Activated T-cell treated with anti-CD3 and anti-CD28 coated beads, Interleukin-2, amount 50 U/mL, for 4 hours (primary cell): ENCODE measurements at places on chromosomes 3 and 15. TPM values are rescaled to one million over a fixed set of nuclear protein-coding genes. Genes with fewer than 3 reads are reported as not detected.

DNA sequence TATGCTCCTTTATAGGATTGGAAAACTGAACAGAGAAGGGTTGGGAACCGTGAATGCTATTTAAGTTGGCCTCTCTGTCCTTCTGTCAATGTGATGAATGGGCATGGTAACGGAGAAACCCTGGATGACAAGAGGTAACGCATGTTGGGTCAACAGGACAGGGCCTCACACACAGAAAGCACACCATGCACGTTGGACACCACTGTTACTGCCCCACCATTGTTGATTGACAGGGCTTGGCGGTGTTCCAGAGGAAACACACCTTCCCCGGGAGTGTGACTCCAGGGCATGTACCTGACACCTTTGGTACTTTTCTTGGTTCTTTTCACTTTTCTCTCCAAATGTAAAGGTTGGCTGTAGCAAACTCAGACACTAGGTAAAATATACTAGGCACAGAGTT, 548.5 kb downstream of the OCA2 start:
- no peak for DNase-seq

GRCh38 chr15:28128031-28128430, 28.9 kb upstream of the OCA2 start:
- DNase-seq = no peak

DNA sequence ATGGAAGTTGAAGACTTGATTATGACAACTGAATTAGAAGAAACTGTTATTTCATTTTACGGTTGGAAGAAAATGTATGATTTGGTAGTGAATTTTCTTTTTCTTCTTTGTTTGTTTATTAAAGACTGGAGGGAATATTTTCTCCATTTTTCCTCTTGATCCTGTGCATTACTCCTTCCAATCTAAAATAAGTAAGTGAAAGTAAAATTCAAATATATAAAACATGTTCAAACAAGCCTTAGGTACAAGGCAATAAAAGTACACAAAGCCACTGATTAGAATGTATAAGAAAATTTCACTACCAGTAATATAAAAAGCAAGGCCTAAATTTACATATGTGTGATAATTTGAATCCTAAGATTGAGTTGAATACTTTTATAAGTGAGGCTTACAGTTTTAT, 181.2 kb upstream of the MME start:
- no peak for DNase-seq

GRCh38 chr15:60382773-60383674, 14.8 kb downstream of the ANXA2 start:
- no peak for DNase-seq

DNA sequence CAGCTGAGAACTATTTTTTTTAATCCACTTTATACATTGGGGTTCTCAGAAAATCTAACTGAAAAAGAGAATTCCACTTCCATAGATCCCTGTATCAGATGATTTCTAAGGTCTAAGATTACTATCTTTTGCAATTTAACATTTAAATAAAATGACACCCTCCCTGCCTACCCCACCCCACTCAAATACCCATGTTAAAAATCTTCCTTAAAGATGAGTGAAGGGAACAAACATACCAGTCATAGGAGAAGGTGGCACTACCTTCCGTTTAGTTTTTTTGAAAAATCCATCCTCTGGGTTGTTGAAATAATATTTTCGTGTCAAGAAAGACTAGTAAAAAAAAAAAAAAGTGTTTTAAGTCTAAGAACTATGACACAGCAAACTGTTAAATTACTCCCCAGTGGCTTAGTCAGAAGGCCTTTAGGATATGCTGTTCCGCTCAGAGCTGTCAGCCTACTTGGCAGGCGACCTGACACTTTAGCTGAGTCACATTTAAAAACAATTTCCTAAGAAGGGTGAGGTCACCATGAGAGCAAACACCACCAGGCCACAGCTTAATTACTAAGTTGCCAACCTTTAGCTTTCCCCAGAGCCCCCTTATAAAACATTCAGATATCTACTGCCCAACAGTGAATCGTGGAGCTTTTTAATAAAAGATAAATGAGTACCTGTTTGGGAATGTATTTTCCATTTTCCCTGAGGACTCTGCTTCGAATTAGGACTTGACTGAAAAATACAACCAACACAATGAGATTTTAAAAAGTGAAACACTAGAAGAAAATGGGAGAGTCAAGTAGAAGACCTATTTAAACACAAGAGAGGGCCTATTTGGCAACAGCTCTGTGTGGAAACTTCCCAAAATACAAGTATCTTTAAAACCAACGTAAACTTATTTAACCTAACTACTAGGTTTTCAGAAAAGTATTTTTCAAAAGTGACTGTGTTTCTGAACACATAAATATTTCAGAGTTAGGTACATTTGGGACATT, 9.6 kb downstream of the EMC3 start:
- DNase-seq = no peak

DNA sequence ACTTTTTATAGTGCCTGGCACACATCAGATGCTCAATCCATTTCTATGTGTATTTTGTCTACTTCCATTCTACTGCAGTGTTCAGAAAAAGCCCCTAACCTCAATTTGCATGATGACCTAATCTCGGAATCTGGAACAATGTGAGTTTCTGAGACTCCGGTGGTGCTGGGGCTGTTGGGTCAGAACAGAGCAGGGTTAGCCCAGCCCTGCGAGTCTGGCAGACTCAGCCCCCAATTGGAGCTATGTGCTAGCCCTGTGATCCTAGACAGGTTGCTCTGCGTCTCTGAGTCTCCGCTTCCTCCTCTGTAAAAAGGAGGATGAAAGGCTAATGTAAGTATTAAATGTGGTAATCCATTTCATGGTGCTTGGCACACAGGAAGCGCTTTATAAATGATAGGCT, 95.0 kb upstream of the ICE2 start:
- DNase-seq = peak; percentile 44

DNA sequence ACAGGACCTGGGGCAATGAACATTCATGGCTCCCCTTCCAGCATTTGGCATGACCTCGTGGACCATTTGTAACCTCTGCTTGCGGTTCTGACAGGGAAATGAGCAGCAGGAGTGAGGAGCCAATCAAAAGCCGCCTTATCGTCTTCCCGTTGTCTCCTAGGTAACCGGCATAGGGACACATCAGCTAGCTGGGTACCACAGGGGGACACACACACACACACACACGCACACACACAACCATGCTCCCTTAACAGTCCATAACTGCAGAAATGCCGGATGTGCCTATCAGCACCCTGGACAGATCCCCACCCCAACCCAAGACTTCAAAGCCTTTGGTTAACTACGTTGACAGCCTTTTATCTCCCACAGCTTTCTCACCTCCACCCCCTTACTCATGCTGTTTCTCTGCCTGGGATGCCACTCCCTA, 53.4 kb upstream of the CCDC174 start:
- no peak for DNase-seq

- no peak for DNase-seq
These were observed 29.1 kb downstream of the MKRN2 start for GRCh38 chr3:12585970-12586369.

DNA sequence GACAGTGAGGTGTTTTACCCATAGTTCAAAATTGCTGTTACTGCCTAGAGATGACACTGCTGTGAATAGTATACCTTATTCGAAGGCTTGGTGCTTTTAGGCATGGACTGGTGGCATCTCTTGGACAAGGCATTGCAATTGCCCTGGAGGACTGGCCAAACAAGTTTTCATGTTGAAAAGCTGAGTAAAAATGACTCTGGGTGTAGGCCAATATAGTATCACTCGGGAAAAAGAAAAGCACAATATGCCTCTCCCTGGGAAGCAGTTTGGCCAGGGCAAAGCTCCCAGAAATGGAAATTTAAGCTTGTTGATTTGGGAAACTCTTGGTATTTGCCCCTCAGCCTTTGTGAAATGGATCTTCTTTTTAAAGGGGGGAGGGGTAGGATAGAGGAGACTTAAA, 54.8 kb downstream of the ZNF609 start:
- no peak for DNase-seq

DNA sequence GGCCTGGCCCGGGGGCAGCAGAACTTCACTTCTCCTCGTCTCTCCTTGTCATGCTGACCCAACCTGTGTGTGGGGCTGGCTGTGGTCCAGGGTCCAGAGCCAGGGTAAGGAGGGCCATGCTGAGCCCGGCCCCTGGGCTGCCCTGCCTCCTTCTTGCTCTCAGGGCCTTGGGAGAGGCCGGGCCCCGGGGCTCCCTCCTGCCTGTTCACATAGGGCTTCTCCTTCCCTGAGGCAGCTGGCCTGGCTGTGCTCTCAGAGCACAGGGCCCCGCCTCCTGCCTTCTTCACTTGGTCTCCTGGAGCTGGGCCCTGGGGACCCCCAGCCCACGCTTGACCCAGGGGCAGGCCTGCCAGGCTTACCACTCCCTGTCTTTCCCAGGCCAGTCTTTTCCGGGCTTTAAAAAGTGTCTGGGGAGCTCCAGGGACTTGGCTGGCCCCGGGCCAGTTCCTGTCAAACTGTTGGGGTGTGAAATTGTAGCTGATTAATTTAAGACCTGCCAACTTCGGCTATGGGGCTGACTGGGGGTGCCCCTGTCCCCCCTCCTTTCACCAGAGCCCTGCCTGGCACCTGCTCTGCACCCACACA, 11.8 kb downstream of the PLXNA1 start:
- DNase-seq = no peak

DNA sequence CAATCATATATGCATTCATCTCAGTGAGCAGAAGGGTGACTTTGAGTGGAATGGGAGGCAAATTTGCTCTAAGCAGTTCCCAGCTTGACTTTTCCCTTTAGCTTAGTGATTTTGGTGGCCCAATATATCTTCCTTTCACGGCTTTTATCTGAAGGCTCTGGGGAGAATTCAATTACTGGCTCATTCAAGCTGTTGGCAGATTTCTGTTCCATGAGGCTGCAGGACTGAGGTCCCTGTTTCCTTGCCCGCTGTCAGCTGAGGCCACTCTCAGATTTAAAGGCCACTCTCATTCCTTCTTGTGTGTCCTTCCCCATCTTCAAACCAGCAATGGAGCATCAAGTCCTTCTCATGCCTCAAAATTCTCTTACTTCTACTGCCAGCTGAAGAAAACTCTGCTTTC, 170.4 kb upstream of the ATP10A start:
- DNase-seq = no peak

DNA sequence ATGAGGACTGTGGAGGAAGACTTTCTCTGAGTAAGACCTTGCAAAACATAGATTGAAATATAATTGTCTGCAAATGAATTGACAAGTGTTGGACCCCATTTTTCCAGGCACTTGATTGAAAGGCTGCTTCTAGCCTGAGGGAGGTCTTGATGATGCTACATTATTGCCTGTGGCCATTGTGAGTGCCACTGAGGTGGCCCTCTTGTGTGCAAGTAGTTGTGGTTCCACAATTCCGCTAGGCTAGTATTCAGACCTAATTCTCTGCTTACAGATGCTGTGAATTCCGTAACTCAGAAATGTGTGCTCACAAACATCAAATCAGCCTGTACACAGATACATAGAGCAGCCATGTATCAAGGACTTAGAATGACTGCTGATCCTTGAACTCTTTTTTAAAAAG, 34.7 kb downstream of the FNDC3B start:
- DNase-seq = no peak

DNA sequence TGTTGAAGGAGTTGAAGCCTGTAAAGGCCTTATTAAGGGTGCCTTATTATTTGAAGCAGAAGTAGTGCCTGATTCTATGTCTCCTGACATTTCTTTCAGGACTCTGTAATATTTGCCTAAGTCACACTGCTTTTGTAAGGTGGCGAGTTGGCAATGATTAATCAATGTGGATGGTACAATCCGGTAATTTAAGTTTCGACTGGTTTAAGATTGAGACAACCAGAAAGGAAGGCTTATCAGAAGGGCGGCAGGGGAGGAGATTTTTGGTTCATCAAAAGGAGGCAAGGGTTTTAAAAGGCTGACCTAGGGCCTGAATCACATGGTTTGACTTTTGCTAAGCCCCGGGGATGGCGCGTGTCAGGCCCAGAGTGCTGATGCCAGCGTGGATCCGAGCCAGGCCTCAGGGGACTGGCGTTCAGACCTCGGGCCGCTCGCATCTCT, 830 bp upstream of the RNF13 start:
- no peak for DNase-seq

GRCh38 chr3:23319366-23320312, 116.5 kb downstream of the UBE2E2 start:
- no peak for DNase-seq

DNA sequence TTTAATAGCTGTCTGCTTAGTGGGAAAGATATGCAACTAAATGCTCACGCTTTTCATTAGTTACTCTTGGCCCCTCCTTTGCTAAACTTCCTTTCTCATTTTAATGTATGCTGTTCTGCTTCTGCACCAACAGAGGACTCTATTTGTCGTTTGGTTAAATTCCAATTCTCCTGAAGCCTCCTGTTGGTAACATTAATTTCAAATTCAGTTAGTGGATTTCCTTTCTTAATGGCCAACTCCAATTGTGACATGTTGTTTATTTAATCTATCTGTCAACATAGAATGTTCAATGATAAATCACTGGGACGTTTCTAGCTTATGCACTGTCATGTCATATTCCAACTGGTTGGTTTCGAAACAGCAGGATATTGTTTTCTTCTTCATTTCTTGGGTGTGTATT, 467.4 kb upstream of the BCHE start:
- DNase-seq = no peak

Gene BDH1
- 83.8 TPM for total RNA-seq

Gene ICE2
- 66.3 TPM for total RNA-seq

Gene ADCY5
- 0.13 TPM for total RNA-seq

Gene MESP2
- not detected for total RNA-seq

Gene CIDEC
- total RNA-seq = not detected

Gene RLBP1
- not detected for total RNA-seq
